Activated T-helper 17 cell treated with anti-CD3 and anti-CD28 coated beads, Interleukin-2, amount 50 U/mL, for 72 hours (primary cell): ENCODE measurements at places on chromosomes 5 and 9.

GRCh38 chr9:72554221-72554641 lies 32.8 kb downstream of the TMC1 start:
- no peak for ATAC-seq

DNA sequence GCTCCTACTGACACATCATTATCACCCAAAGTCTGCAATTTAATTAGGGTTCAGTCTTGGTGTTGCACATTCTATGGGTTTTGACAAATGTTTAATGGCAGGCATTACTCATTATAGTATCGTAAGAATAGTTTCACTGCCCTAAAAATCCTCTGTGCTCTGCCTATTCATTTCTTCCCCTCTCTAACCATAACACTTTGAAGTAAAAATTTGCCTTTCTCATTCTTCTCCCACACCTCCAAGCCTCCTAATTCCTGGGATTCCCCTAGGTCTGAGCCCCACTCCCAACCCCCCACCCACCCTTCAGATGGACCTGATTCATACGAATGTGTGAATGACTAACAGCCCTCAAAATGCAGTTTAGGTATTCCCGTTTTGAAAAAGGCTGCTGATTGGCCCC lies 18.4 kb downstream of the ENC1 start:
- ATAC-seq, result peak; percentile 97

GRCh38 chr9:112093147-112093869 lies 81.8 kb downstream of the SUSD1 start:
- ATAC-seq, result no peak

DNA sequence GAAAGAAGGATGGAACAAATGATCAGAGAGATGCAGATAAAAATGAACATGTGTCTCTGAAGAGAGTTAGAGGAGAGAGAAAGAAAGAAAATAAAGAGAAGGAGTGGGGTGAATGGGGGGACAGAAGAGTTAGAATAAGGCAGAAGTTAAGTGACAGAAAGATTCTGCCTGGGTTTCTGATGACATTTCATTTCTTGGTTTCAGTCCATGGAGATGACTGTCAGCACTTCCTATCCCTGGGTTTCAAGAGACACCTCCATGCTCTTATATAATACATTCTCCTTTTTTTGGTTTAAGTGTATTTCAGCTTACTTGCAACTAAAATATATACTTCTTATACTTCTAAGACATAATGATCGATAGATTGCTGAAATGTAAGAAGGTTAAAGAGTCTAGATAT lies 213.0 kb upstream of the IL12B start:
- ATAC-seq, result no peak

DNA sequence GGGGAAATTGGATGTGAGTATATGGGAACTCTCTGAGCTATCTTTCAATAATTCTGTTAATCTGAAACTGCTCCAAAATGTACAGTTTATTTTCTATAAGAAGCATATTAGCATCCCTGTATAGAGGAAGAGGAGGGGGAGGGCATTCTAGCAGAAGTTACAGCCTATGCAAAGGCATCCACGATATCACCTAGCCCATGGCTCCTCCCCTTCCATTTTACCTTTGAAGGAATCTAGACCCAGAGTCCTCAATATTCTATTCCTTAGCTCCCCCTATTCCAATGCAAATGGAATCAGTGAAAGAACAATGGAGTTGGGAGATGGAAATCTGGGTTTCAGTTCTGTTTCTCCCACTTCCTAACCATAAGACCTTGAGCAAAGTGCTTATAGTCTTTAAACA lies 132.9 kb upstream of the IFNE start:
- ATAC-seq, result no peak

DNA sequence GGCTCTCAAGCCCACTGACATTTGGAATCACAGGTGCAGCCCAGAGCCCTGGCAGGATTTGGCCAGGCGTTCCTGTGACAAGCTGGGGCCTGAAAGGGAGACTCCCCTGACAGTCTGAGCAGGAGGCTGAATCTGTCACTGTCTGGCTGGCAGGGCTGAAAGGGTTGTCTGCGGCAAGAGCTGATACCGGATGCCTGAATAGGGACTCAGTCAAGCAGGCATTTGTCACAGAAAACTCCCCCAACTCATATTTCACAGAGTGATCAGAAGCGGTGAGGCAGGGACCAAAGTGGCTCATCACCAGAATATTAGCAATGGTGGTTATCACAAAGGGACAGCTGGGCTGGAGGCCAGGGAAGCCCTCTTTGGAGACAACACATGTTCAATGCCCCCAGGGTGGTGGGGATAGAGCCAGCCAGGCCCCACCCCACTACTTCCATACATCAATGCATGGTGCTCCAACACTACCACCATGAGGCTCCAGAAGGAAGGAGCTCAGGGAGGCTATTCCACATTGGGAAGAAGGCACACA lies 295.5 kb downstream of the DTWD2 start:
- no peak for ATAC-seq

GRCh38 chr5:59976342-59976741 lies 82.8 kb upstream of the PDE4D start:
- ATAC-seq, result no peak

- no peak for ATAC-seq
These were observed 16.0 kb downstream of the INSYN2B start for GRCh38 chr5:169964246-169964645.

DNA sequence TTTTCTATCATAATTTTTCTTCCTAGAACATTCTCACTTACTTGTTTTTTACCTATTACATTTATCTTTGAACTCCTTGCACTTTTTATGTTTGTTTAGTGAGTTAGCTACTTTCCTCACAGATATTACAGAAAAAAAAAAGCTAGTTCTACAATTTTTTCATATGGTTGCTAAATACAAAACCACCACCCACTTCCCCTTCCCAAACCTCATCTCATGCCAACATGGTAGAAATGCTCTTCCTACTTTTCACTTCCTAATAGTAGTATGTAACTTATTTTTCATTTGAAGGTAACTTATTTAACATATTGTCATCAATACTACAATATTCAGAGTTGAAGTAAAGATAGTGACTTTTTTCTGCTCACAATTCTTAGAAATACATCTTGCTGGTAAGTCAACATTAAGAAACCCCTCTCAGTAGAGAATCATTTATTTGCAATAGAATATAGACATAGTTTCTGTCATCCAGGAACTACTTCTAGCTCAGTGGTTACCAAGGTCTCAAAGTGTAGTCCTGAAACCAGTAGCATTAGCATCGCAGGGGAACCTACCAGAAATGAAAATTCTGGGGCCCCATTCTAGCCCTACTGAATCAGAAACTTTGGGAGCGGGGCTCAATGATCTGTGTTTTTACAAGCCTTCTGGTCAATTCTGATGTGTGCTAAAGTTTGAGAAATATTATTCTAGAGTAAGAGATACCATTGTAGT lies 1124.6 kb downstream of the DTWD2 start:
- no peak for ATAC-seq

GRCh38 chr5:171401167-171401947 lies 13.7 kb downstream of the NPM1 start:
- no peak for ATAC-seq

DNA sequence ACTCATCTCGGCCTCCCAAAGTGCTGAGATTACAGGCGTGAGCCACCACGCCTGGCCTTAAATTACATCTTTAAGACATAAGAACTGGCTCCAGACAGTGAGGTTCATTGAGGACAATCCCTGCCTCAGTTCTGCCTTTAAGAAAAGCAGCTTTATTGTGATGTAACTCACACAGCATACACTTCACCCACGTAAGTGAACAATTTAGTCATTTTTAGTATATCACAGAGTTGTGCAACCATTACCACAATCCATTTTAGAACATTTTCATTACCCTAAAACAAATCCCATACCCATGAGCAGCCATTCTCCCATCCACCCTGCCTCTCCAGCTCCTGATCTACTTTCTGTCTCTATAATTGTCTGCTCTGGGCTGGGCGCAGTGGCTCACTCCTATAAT lies 24.0 kb upstream of the LTC4S start:
- no peak for ATAC-seq

- ATAC-seq, result no peak
These were observed 49.5 kb downstream of the PTGS1 start for GRCh38 chr9:122420315-122420714.

DNA sequence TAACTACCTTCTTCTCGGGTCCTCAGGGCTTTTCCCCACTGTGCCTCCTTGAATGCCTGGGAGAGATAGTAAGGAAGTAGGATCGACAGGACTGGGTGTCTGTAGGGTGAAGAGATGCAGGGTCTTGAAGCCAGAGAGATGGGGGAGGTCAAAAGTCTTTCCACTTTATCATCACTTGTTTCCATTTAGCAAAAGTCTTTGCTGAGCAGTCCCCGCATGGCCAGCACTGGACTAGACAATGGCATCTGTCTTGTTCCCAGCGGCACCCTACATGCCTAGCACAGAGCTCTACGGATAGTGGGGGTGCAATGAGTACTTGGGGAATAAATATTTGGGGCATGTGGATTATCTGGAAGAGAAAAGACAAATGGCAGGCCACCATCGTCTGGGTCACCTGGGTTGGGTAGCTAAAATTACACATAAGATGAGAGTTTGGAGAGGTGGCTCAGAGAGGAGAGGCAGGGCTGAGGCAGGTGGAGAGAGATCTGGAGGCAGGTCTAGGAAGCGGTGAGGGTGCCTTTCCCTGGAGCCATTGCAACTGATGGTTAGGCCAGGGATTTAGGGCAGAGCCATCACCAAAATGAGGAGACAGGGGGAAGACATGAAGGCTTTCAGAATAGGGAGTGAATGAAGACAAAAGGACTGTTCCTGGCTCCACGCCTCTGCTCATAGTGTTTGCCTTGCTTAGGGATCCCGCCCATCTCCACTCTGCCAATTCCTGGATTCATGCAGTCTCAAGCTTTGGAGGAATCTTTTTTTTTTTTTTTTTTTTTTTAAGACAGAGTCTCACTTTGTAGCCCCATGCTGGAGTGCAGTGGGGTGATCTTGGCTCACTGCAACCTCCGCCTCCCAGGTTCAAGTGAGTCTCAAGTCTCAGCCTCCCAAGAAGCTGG lies 250.8 kb upstream of the KLF4 start:
- no peak for ATAC-seq

GRCh38 chr5:158471535-158471924 lies 612.6 kb upstream of the CLINT1 start:
- no peak for ATAC-seq

GRCh38 chr5:116437922-116438578 lies 136.6 kb downstream of the SEMA6A start:
- no peak for ATAC-seq

DNA sequence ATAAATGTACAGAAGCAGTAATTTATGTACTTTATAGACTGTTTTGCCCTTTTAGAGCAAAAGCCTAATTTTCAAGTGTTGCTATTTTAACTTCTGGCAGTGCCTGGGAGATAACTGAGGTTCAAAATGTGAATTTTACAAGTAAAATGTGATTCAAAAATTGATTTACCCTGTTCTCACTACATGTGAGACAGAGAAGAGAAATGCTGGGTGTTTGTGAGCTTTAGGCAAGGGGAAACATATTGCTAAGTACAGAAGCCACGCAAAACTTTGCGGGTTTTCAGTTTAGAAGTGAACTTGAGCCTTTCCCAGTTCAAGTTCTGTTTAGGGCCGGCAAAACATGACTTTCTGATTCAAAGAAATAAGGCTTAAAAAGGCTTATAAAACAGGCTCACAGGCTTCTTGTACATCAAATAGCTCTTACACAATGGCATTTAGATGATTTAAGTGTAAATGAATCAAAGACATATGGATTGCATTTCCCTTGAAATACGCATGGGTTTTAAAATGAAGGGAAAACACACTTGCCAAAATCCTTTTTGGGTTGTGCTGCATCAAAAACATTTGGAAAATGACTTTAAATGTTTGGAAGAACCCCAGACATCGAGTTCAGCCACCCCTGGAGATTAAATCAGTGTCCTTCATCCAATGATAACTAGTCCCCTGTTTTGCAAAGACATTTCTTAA lies 370.8 kb upstream of the MEF2C start:
- no peak for ATAC-seq

DNA sequence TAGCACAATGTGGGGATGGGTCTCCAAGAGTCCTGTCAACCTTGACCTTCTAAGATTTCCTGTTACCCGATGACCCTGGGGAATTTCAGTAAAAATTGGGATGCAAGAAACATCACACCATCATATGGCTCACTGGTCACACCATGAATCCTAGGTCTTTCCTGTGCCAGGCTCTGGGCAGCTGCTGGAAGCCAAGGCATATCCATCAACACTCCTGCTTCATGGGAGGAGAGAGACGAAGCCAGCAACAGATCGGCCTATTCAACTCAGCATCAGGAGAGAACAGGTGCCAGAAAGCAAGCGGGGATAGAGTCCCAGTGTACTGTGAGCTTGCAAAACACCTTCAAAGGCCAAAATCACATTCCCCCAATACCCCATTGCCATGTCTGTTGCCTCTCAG lies 6.5 kb upstream of the NEK6 start:
- no peak for ATAC-seq
